ENCODE measurements at places on chromosomes 7 and 10.

GRCh38 chr7:50206453-50207250, 97.9 kb upstream of the IKZF1 start:
- DNase-seq: peak; percentile 39

DNA sequence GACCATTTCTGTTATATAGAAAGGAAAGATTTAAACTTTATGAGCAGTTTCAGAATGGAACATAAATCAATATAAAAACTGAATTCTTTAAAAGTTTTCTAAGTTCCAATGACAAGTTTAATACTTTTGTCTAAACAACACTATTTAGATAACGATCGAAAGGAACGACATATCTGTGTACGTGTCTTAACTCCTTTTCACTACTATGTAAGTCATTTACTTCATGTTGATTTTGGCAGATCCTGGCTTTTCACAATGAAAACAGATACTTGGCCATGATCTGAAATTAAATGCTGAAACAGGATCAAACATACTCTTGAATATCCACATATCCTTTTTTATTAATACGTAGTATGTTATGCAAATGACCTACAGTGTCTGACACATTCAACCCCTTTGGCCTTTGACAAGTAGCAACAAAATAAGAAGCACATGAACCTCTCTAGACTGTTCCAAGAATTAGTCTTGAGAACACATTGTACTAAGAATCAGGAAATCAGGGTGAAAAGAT, 41.9 kb downstream of the RNLS start:
- DNase-seq: no peak

DNA sequence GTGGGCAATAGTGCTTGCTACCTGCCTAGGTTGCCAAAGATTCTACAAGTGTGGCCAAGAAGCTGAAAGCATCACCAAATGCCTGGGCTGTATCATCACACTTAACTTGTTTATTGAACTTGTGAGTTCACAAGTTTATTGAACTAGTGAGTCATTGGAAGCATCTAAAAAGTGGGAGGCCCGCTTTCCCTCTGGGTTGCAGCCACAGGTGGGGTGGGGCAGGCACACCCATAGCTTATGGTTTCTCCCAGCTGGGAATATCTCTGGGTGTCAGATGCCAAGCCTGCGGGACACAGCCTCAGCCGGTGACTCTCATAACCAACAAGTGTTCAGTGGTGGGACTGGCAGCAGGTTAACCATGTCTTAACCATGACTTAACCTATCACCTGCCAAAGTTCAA, 145.9 kb upstream of the FAM13C start:
- no peak for DNase-seq

DNA sequence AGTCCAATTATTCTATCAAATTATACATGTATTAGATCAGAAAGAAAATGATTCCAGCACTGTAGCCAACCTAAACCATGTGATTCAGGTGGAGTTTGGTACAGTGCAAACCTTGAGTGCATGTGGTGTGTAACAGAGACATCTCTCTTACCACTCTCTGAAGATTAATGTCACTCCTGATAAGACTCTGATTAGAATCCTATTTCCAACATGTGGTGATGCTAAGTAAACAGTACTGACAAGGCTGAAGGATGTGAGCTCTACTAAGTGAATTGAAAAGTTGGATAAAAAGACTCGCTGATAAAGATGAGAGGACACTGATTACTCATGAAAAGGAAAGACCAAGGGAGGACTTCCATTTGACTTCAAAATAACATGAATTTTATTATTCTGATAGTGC, 232.0 kb downstream of the SDK1 start:
- DNase-seq: no peak

GRCh38 chr7:148419856-148420832, 170.4 kb upstream of the C7orf33 start:
- no peak for DNase-seq

DNA sequence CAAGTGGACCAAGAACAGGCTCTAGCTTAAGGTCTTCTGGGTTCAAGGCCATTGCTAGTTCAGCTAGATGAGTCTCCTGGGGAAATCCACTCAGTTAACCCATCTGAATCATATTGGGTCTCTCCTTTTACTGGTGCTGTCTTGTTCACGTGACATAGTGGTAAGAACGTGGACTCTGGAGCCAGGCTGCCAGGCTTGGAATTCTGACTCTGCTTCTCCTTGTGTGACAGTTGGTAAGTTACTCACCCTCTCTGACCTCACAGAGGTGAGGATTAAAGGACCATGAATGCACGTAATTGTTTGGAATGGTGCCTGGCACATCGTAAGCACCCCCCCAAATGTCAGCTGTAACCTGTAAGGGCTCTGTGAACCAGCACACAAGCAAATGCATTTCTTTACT, 9.7 kb upstream of the CALU start:
- DNase-seq: no peak

- DNase-seq: no peak
Observed at GRCh38 chr7:6482743-6483119, 35.0 kb upstream of the DAGLB start.

DNA sequence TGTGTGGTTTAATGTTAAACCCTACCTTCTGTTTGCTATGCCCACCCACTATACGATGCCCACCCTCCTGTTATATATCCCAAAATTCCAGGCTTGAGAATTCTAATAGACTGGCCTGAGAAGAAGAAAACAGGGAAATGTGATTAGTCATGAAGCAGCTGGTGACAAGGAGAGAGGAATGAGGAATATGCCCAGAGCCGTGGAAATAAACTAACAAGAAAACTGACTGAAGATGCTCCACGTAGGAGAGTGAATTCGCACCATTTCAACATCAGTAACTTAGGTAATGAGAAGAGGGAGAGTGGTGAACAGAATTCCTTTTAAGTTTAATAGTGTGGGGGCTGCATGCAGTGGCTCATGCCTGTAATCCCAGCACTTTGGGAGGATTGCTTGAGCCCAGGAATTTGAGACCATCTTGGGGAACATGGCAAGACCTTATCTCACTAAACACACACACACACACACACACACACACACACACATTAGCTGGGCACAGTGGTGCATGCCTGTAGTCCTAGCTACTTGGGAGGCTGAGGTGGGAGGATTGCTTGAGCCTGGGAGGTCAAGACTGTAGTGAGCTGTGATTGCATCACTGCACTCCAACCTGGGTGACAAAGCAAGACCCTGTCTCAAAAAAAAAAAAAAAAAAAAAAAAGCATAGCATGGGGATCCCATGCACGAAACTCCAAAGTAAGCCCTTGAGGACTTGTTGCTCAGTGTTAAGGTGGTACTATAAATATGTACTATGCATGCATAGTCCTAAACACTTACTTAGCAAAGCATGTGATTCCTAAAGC, 16.1 kb upstream of the SYPL1 start:
- no peak for DNase-seq

- peak; percentile 10 for DNase-seq
Observed at GRCh38 chr10:46227936-46228562, 58.7 kb upstream of the ANTXRL start.

GRCh38 chr10:50805981-50806622, 66.4 kb downstream of the ASAH2B start:
- no peak for DNase-seq
